Natural killer cell treated with Interleukin-12 subunit alpha and Interleukin-12 subunit beta and Interleukin-15 and Interleukin-18, amount 100 ng/mL, for 72 hours (primary cell): ENCODE measurements at places on chromosomes 2 and 18. TPM values are rescaled to one million over a fixed set of nuclear protein-coding genes. Genes with fewer than 3 reads are reported as not detected.

DNA sequence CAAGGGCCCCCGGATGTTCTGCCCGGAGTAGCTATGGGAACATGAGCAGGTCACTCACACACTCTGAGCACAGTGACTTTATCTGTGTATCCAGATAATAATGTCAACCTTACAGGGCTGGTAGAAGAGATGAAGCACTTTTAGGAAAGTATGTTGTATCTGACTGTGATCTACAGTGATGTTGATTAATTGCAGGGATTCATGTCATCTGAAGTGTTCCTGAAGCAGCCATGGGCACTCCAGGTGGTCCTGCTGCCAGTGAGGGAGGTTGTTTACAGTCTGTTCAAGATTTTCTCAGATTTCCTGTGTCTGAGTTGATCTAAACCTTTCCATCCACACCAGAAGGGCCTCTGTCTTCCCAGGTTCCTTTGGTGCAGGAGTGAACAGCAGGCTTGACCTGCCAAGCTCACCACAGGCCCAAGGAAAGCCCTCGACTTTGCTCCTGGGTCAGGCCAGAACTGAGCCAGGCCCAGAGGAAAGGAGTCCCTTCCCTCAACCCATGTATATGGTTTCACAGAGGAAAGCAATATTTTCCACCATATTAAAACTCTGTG, 28.0 kb downstream of the KIAA2012 start:
- no peak overlapping the region for H3K27ac ChIP-seq
- H3K4me3 ChIP-seq: no peak overlapping the region
- peaks cover 9% of the 10 kb centered on the region for H3K27me3 ChIP-seq
- DNase-seq: no peak
- no peaks in the 10 kb centered on the region for H3K36me3 ChIP-seq
- no peaks in the 10 kb centered on the region for H3K4me1 ChIP-seq

GRCh38 chr18:25019086-25019860, 332.7 kb downstream of the ZNF521 start:
- no peak overlapping the region for H3K27ac ChIP-seq
- peaks cover 17% of the 10 kb centered on the region for H3K27me3 ChIP-seq
- H3K36me3 ChIP-seq: no peaks in the 10 kb centered on the region
- DNase-seq: no peak

GRCh38 chr2:157477919-157478318, 34.0 kb upstream of the CYTIP start:
- H3K36me3 ChIP-seq: peaks cover 20% of the 10 kb centered on the region
- no peak for DNase-seq
- peak overlapping the region; percentile 89 for H3K4me3 ChIP-seq
- peaks cover 93% of the 10 kb centered on the region for H3K4me1 ChIP-seq

The SOX11 gene
- not detected for total RNA-seq

The RAB1A gene
- 103 TPM for total RNA-seq
